Tibial nerve (tissue), 4 donors: ENCODE measurements at places on chromosomes 13 and 19.

DNA sequence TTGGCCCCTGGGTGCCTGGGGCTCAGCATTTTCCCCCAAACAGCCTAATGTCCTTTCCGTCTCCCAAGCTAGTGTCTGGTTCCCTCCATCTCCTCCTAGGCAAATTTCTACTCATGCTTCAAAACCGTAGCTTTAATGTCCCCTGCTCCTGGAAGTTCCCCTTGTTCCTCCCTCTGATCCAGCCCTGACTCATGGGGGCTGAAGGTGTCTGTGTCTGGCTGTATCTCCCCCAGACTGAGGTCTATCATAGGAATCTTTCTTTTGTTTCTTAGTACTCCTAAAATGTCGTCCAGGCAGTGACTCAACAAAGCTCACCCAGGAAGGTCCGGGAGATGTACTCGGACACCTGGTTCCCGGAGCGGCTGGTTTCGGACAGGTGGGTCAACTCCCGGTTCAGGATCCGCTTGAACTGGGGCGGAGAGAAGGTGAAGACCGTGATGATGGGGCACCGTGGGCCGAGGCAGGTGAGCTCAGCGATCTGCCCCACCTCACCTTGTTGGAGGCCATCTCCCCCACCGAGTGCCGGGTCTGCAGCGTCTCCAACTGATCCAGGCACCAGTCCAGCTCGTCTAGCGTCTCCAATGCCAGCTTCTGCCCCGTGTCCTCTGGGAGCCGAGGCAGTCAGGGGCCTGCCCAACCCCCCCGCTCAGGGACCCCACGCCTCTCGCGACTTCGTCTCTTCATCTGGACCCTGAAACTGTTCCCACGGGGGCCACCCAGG, 6.2 kb downstream of the PDE4C start:
- no peak for DNase-seq

DNA sequence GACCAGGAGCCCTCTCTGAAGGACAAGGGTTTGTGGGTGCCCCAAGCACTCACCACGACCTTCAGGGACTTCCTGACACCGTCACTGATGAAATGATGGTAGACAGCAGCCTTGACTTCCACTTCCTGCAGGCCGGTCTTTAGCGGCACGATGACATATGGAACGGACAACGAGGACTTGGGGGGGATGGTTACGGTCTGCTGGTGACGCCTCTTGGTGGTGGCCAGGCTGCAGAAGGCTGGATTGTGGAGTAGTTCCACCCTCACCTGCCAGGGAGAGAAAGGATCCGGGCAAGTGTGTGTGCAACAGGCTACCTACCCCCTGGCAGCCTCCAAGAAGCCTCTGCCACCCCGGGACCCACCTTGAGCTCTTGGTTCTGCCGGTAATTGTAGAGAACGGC, 23.2 kb downstream of the C3 start:
- no peak for DNase-seq

DNA sequence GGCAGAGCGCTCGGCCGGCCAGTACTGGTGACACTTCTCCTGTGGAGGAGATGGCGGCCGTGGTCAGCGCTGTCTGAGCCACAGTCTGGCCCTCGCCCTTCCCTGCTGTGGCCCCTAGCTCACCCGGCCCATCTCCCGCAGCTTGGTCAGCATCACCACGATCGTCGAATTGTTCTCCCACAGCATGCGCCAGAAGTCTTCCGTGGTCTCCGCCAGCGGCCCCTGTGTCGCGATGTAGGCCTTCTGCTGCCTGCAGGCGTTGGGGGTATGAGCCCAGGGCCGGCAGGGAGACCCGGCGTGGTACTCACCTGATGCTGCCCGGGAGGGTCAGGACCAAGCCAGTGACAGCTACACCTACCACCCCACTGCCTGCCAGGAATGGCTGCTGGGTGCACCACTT, 130.1 kb downstream of the PTPRS start:
- no peak for DNase-seq

GRCh38 chr13:41018602-41018948, 541 bp downstream of the ELF1 start:
- DNase-seq, result no peak

DNA sequence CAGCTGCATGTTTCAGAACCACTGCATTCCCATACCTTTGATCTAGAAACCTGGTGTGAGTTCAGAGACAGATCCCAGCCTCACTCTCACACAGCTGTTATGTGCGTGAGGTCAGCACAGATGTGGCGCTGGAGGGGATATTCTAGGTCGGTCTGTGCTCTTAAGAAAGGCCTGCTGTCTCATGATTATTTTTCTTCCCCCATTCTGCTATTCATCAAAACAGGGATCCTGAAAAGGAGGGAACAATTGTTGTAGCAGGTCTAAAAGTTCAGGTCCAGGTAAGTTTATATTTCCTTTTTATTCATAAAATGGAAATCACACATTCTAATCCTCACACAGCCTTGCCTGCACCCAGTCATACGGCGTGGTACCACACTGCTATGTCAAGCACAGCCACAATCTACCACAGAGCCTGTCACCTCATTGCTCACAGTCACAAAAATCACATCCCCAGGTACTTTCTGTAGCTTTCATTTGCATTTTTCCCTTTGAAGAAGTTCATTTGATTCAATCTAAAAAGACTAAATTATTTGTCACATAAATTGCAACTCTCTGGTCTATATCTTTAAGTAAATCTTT, 867 bp downstream of the ZNF546 start:
- no peak for DNase-seq

DNA sequence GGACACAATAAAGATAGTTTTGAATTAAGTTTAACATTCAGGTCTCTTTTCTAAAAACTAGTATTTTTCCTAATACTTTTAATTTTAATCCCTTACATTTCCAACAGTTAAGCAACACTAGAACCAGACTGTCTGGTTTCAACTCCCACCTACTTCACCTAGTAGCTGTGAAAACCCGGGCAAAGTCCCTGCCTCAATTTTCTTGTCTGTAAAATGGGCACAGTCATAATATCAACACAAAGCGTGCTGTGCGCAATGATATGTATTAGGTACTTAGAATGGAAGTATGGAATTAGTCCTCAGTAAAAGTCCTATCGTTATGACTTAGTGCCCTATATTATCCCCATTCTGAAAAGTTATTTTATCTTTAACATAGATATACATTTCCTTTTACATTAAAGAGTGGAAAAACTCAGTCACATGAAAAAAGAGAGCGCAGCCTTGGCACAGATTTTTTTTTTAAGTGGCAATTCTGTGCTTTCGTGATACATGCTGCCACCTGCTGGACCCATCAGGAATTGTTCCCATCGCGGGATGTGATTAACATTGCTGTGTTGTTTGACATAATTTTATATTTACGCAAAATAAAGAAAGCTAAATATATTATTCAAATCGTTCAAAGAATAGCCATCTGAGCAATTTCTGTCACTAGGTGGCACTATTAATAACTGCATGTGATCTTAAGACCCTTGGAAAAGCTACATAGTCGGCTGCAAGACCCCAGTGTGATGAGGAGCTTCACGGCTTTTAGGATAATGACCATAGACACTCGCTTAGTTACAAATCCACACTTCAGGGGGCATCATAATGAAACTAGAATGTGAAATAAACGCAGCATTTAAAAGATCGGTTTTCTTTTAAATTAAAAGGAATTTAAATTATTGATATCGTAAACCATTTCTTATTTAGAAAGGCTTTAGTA, 59.9 kb downstream of the LIG4 start:
- DNase-seq, result peak; percentile 39

DNA sequence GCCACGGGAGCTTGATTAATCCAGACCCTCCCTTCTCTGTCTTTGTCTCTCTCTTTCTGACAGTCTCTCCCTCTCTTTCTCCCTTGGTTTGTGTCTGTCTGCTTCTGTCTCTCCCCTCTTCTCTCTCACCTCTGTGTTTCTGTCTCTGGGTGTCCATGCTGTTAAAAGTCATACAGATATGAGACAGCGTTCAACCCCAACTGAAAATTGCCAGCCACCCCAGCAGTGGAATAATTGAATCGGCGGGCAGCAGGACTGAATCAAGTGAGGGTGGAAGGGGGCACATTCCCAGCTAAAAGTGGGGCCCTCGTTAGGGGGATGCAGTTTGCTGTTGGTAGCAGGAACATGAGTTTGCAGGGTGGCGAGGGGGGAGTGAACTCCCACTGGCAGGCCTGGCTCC, 43.7 kb downstream of the TINCR start:
- no peak for DNase-seq

- DNase-seq, result no peak
Measured at GRCh38 chr13:35388441-35389355, 87.8 kb downstream of the MAB21L1 start.
